Lower leg skin (tissue), 4 donors: ENCODE measurements at places on chromosomes 13 and 19. TPM values are rescaled to one million over a fixed set of nuclear protein-coding genes. Genes with fewer than 3 reads are reported as not detected.

The ZNF177 gene
- total RNA-seq: 1.5 TPM

The CCL25 gene
- 0.81 TPM for total RNA-seq

The MIA gene
- total RNA-seq: 14.7 TPM

The GGACT gene
- total RNA-seq: 1.5 TPM

The ATCAY gene
- not detected for total RNA-seq

The SHISA2 gene
- total RNA-seq: 1.8 TPM

The DIS3 gene
- total RNA-seq: 24.9 TPM

The KLHL1 gene
- total RNA-seq: not detected

The ZNF429 gene
- 10.0 TPM for total RNA-seq

The CD70 gene
- not detected for total RNA-seq

The NBEA gene
- total RNA-seq: 4.5 TPM

The TDRD3 gene
- total RNA-seq: 19.4 TPM

The VSTM2B gene
- not detected for total RNA-seq

The FXYD7 gene
- not detected for total RNA-seq

The FPR3 gene
- total RNA-seq: 2.2 TPM

The UBE2S gene
- 6.2 TPM for total RNA-seq

The RAB3A gene
- 2.7 TPM for total RNA-seq

The ESD gene
- total RNA-seq: 70.3 TPM

The LRG1 gene
- total RNA-seq: 3.5 TPM

The PDX1 gene
- total RNA-seq: not detected

The ZSWIM4 gene
- 29.9 TPM for total RNA-seq

The KLK14 gene
- 13.4 TPM for total RNA-seq

The KLK12 gene
- total RNA-seq: 0.96 TPM

The SIAH3 gene
- total RNA-seq: 0.03 TPM

The GALP gene
- not detected for total RNA-seq

The PCDH9 gene
- total RNA-seq: 0.21 TPM

The APOC4 gene
- not detected for total RNA-seq

The MED25 gene
- total RNA-seq: 29.0 TPM

The ZIC2 gene
- total RNA-seq: not detected

The C13orf42 gene
- total RNA-seq: not detected
